ENCODE measurements at places on chromosomes 16 and 17. TPM values are rescaled to one million over a fixed set of nuclear protein-coding genes. Genes with fewer than 3 reads are reported as not detected.

DNA sequence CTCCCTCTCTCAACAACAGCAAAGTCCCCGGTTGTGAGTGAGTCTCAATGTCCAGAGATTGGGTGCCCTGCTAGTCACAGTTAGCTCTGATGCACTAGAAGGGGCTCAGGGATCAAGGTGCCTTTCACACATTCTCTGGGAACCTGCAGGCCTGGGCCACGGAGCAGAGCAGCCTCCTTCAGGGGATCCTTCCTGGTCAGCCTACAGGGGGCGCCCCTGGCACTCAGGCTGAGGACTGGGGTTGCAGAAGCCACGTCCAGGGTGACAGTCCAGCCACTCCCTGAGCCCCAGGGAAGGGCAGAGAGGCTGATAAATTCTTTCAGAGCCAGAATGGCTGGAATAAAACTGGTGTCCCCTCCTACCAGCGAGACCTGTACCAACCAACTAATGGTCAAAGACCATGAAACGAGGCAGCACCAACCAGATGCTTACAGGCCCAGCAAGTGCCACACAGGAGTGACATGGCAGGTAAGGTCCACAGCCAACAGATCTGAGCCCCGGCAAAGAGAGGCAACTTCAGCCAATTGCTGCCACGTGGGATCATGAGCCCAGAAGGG, 43.5 kb downstream of the ST3GAL2 start:
- H3K27ac ChIP-seq: no peak overlapping the region
- no peaks in the 10 kb centered on the region for H3K27me3 ChIP-seq
- H3K4me3 ChIP-seq: no peak overlapping the region
- peaks cover 8% of the 10 kb centered on the region for H3K4me1 ChIP-seq
- peak; percentile 40 for DNase-seq
- no peaks in the 10 kb centered on the region for H3K36me3 ChIP-seq

GRCh38 chr17:65739034-65739433, 177.6 kb upstream of the AXIN2 start:
- DNase-seq: no peak
- H3K27me3 ChIP-seq: no peaks in the 10 kb centered on the region
- no peak overlapping the region for H3K27ac ChIP-seq
- peaks cover 18% of the 10 kb centered on the region for H3K4me1 ChIP-seq

Gene HCRT
- not detected for total RNA-seq

DNA sequence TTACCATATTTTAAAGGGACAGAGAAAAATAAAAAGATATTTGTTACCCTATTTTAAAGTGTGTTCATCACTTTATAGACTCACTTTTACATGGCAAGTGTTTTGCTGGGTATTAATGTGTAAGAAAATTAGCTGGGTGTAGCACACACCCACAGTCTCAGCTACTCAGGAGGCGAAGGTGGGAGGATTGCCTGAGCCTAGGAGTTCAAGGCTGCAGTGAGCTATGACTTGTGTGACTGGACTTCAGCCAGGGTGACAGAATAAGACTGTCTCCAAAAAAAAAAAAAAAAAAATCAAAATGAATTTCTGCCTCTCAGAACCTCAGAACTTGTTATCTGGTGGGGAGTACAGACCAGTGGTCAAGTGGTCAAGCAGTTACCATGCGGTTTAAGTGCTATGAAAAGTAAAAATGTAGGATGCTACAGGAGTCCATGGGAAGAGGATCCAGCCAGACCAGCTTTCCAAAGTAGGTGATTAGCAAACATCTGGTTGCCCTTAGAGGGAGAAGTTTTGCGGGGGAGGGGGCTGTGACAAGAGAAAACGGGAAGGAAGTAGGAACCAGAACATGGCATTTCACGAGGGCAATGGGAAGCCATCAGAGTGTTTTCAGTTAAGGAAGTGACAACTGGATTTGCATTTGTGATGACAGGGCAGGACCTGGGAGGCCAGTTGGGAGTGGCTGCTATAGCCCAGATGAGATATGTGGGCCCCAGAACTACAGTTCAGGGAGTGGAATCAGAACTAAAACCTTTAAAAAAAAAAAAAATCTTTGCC, 13.9 kb downstream of the CNEP1R1 start:
- H3K36me3 ChIP-seq: no peaks in the 10 kb centered on the region
- no peaks in the 10 kb centered on the region for H3K4me1 ChIP-seq
- no peak overlapping the region for H3K4me3 ChIP-seq
- DNase-seq: no peak
- peaks cover 6% of the 10 kb centered on the region for H3K27me3 ChIP-seq

Gene OR4D1
- not detected for total RNA-seq

Gene HBA2
- total RNA-seq: not detected

Gene MPP3
- 46.8 TPM for total RNA-seq

DNA sequence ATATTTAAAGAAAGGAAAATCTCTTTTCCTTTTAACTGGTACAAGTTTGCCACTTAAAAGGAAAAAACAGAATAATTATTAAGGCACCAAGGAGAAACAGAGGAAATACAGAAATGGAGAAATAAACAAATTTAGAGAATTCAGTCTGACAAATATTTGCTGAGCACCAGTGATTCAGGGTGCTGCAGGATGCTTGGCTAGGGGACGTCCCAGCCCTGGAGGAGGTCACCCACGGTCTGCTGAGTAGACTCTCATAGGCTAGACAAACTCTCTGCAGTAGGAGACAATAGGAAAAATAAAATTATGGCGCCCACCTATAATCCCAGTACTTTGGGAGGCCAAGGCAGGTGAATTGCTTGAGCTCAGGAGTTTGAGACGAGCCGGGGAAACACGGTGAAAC, 15.9 kb downstream of the C1QTNF1 start:
- no peaks in the 10 kb centered on the region for H3K27me3 ChIP-seq
- H3K27ac ChIP-seq: peak overlapping the region; percentile 97
- H3K4me1 ChIP-seq: peaks cover 44% of the 10 kb centered on the region
- no peaks in the 10 kb centered on the region for H3K36me3 ChIP-seq

- peak overlapping the region; percentile 97 for H3K4me3 ChIP-seq
- H3K27me3 ChIP-seq: no peaks in the 10 kb centered on the region
- H3K36me3 ChIP-seq: peaks cover 38% of the 10 kb centered on the region
- no peak overlapping the region for H3K27ac ChIP-seq
- H3K4me1 ChIP-seq: peaks cover 22% of the 10 kb centered on the region
Observed at GRCh38 chr17:58083491-58084316, 485 bp downstream of the DYNLL2 start.

Gene ZNRF1
- 60.4 TPM for total RNA-seq

GRCh38 chr17:65694601-65695000, 133.2 kb upstream of the AXIN2 start:
- DNase-seq: no peak
- H3K36me3 ChIP-seq: no peaks in the 10 kb centered on the region
- no peak overlapping the region for H3K4me3 ChIP-seq
- H3K27me3 ChIP-seq: no peaks in the 10 kb centered on the region
- H3K27ac ChIP-seq: no peak overlapping the region

Gene TBC1D3I
- not detected for total RNA-seq

GRCh38 chr17:43598357-43599045, 52.4 kb upstream of the ETV4 start:
- H3K27ac ChIP-seq: no peak overlapping the region
- no peaks in the 10 kb centered on the region for H3K27me3 ChIP-seq
- no peak overlapping the region for H3K4me3 ChIP-seq
- peaks cover 18% of the 10 kb centered on the region for H3K4me1 ChIP-seq

Gene TEX19
- 1.2 TPM for total RNA-seq

Gene CRHR1
- not detected for total RNA-seq

Gene B4GALNT2
- 0.29 TPM for total RNA-seq

Gene CLDN7
- total RNA-seq: 180 TPM

- DNase-seq: peak; percentile 96
- no peaks in the 10 kb centered on the region for H3K27me3 ChIP-seq
- H3K36me3 ChIP-seq: no peaks in the 10 kb centered on the region
- peak overlapping the region; percentile 75 for H3K4me3 ChIP-seq
Observed at GRCh38 chr16:3152277-3152990, 17.6 kb downstream of the ZNF213 start.

Gene PRR35
- not detected for total RNA-seq

GRCh38 chr17:78142119-78142861, 3.9 kb upstream of the C17orf99 start:
- H3K27me3 ChIP-seq: no peaks in the 10 kb centered on the region
- DNase-seq: peak; percentile 100
- peaks cover 49% of the 10 kb centered on the region for H3K4me1 ChIP-seq
- H3K4me3 ChIP-seq: peak overlapping the region; percentile 42
- peak overlapping the region; percentile 95 for H3K27ac ChIP-seq

DNA sequence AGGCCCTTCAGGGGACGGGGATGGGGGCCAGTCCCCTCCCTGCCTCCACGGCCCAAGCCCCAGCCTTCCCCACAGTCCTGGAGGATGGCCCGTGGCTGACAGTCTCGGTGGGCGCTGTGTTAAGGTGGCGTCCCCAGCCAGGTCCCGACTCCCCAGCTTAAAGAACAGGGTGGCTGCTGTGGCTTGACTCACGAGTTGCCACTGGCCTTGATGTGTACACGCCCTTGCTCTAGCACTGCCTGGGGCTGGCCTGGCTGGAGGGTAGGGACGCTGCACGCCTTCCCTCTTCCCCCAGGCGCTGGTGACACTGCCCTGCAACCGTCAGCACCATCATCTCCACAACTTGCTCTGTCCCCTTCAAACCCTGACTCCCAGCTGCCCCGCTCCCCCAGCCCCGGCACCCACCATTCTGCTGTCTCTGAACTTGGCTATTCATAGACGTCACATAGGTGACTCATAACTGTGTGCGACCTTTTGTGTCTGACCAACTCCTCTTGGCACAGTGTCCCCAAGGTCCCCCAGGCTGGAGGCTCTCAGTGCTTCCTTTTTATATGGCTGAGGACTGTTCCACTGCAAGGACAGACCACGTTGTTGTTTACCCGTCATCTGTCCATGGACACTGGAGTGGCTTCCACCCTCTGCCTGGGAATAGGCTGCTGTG, 6.3 kb downstream of the GNPTG start:
- DNase-seq: peak; percentile 29
- H3K36me3 ChIP-seq: peaks cover 8% of the 10 kb centered on the region
- peak overlapping the region; percentile 18 for H3K27ac ChIP-seq
- H3K4me3 ChIP-seq: no peak overlapping the region
- peaks cover 9% of the 10 kb centered on the region for H3K4me1 ChIP-seq

DNA sequence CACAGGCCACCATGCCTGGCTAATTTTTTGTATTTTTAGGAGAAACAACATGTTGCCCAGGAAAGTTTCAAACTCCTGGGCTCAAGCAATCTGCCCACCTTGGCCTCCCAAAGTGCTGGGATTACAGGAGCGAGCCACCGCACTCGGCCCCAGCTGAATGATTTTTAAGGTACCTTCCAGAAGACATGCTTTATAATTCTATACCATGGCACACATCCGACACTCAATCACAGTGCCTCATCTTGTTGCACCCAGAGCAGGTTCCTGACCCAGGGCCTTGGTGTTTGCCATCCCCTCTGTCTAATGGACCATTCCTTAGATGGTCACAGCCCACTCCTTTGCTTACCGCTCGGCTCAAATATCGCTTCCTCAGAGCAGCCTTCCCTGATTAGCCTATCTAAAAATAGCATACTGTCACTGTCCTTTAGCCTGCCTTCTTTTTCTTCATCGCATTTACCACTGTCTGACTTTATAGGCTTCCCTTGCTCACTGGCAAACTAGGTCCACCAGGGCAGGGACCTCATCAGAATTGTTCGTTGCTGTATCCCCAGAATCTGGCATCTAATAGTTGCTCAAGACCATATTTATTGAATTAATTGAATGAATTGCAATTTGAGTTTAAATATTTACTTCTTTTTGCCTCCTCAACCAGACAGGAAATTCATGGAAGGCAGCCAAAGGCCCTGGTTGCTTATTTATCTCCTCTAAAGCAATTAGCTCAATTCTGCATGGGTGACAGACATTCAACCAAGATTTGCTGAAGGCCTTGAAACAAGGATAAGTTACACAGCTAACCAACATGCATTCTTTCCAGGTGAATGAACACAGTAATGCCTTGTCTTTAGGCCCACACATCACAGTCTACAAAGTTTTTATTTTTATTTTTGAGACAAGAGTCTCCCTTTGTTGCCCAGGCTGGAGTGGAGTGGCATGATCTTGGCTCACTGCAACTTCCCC, 6.3 kb upstream of the TENT4B start:
- H3K27me3 ChIP-seq: no peaks in the 10 kb centered on the region
- no peaks in the 10 kb centered on the region for H3K36me3 ChIP-seq
- no peak overlapping the region for H3K4me3 ChIP-seq
- no peaks in the 10 kb centered on the region for H3K4me1 ChIP-seq

- no peaks in the 10 kb centered on the region for H3K27me3 ChIP-seq
- no peaks in the 10 kb centered on the region for H3K4me1 ChIP-seq
- no peak overlapping the region for H3K27ac ChIP-seq
- DNase-seq: no peak
Observed at GRCh38 chr16:8178271-8178670, 412.0 kb downstream of the TMEM114 start.

Gene HOXB13
- total RNA-seq: 96.5 TPM

Data from PC-3 (cell line).